ENCODE measurements at places on chromosomes 5 and 9.

- DNase-seq, result no peak
Measured at GRCh38 chr5:163172540-163173338, 264.7 kb upstream of the CCNG1 start.

GRCh38 chr5:145775893-145776444, 59.2 kb downstream of the PRELID2 start:
- DNase-seq, result no peak

DNA sequence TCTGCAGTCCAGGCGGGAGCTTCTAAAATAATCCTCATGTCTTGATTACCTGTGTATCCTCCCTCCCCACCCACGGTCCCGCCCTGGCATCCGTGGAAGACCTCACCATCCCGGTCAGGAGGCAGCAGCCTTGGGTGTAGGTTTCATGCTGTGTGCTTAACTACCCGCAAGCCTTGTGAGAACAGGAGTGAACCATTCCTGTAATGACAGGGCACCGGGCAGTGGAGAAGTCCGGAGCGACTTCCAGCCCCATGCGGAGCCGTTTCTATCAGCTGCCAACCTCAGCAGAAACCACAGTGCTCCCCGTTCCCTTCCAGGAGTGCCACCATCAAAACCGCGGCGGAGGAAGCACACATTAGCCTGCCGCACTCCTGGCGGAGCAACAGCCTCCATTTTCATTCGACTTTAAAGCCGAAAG, 123.5 kb upstream of the LMX1B start:
- no peak for DNase-seq

DNA sequence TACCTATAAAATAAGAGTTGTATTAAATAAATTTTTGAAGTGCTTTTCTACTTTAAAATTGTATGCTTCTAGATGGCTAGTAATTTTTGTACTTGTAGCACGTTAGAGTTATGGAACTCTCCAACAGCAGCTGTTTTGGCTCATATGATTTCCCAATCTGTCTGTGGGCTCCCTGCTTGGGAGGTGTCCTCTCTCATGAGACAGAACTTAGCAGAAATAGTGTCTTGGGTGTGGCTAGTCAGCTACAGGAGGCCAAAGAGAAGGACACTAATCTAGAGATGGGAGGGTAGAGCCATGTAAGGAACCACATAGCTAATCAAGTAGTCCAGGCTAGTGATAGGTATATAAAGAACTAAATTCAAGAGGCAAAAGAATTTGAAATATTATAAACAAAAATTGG, 78.4 kb upstream of the DAB2 start:
- DNase-seq, result no peak

- DNase-seq, result no peak
Measured at GRCh38 chr5:6722015-6722414, 8.8 kb downstream of the TENT4A start.

Measured in activated T-helper 9 cell treated with anti-CD3 and anti-CD28 coated beads, Interleukin-2, amount 50 U/mL, for 16 hours (primary cell).